ENCODE measurements at places on chromosomes 6 and 20.

DNA sequence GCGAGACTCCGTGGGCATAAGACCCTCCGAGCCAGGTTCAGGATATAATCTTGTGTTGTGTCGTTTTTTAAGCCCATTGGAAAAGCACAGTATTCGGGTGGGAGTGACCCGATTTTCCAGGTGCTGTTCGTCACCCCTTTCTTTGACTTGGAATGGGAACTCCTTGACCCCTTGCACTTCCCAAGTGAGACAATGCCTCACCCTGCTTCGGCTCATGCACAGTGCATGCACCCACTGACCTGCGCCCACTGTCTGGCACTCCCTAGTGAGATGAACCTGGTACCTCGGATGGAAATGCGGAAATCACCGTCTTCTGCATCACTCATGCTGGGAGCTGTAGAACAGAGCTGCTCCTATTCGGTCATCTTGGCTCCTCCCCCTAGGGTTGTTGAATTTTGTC lies 307.7 kb upstream of the DEFB115 start:
- DNase-seq, result no peak

- DNase-seq, result peak; percentile 78
Measured at GRCh38 chr20:25865715-25866656, 169.3 kb upstream of the ZNF337 start.

DNA sequence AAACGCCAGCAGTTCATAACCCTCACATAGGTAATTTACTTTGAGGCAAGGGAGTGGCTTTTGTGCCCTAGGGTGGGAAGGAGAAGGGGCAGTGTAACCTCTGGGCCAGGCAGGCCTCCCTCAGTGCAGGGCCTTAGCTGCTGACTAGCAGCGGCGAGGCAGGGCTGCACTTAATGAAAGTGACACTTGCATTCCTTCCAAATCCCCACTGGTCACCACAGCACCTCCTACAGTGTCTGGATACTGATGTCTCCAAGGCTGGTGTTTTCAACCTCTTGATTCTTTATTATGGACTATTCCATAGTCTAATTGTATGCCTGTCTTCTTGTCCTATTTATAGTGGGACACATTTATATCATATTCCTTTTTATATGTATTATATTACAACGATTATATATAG lies 152.7 kb downstream of the LY86 start:
- DNase-seq, result no peak

DNA sequence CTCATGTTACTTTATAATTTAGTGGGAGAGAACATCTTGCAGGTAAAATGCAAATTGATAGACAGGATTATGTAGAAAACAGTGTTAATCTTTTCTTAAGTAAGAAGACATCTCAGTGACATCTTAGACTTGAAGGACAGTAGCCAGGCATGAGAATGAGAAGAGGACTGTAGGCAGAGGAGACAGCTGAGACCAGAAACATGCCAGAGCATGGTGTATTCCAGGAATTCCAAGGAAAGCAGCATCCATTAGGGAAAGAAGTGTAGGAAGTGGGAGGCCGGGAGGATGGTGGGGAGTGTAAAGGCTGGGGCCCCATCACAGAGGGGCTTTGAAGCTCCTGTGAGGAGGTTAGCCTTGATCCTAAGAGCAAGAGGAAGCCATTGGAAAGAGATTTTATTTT lies 225.6 kb downstream of the ARID1B start:
- DNase-seq, result no peak

GRCh38 chr20:23612396-23612795 lies 6.7 kb upstream of the CST9 start:
- no peak for DNase-seq

DNA sequence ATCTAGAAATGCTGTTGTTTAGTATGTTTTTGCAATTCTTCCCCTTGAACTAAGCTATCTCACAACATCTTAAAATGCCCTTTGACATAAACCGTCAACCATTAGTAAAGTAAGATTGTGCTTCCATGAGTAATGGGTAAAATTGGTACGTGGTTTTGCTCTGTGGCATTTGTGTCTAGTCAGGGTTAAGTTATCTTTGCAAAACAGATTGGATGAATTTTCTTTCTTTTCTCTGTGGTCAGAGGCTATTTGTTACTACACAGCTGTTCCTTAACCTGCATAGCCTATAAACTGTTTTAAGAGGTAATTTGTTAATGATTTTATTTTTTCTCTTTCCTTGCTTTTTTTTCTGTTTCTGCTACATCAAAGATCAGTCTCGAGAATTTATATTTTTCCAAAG lies 75.4 kb downstream of the RPP40 start:
- no peak for DNase-seq

- no peak for DNase-seq
Measured at GRCh38 chr6:1348675-1349074, 36.8 kb downstream of the FOXQ1 start.

DNA sequence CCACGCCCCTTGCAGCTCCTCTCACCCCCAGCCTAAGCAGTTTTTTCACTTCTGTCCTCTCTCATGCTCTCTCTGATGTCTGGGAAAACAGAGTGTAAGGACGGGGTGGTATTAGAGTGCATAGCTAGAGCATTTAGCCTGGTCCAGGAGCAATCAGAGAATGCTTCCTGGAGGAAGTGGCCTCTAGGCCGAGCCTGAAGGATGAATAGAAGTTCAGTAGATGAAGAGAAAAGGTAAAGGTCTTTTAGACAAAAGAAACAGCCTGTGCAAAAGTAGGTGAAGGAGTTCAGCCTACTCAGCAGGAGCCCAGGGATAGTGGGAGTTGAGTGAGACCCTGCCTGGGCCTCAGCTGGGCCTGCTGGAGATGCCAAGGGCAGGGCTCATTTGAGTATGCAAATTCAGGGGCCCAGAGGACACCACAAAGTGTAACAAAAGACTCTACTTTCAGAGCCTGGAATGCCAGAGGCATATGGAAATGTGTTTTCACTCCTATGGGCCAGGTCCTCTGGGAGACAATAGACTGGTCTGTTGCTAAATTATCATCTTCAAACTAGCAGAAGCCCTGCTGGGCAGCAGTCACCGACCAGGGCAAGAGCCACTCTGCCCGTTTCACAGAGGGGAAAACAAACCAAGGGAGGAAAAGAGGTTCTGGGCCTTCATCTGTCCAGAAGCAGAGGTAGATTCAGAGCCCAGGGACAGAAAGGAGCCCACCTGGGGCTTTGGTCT lies 19.7 kb upstream of the TM9SF4 start:
- no peak for DNase-seq

DNA sequence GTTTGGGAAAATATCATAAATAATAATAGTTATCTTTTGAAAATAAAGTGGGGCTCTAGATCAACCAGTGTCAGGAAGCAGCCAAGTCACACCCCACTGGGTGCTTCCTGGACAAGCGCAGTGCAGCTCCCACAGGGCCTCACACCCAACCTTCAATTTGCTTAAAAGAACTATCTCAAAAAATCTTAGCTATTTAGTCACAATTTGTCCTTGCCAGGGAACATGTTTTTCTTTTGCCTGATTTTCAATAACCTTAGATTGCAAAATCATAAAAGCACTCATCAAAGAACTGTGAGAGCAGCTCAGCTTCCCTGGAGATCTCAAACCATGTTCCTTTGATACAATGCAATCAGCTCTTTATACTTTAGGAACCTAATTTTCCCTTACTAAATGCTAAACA lies 1.6 kb upstream of the NCOA7 start:
- no peak for DNase-seq

- DNase-seq, result no peak
Measured at GRCh38 chr6:113068570-113068969, 721.4 kb downstream of the RFPL4B start.

DNA sequence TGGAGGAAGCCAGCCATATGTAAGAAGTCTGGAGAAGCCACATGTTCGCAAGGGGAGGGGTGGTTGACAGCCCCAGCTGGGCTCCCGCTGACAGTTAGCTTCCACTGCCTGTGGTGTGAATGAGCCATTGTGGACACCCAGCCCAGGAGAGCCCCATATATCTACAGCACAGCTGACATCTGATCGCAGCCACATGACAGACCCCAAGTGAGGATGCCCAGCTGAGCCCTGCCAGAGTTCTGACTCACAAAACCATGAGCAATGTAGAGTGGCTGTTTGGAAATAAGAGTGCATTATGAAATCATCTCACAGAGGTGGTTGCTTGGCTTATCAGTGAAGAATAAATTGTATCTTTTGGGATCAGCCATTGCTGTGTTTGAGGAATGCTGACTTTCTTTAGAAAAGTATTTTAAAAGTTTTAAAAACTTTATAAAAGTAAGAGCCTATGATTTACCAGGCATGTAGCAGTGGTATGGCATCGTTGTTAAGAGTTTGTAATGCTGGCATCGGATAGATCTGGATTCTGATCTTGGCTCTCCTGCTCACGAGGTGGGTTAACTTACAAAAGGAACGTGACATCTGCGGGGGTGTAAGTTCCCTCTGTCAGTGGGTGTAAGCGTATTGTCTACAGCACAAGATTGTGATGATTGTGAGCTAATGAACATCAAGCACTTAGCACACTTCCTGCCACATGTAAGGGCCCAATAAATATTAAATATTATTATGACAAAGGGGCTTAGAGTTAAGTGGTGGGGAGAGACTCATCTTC lies 24.1 kb downstream of the CFAP61 start:
- no peak for DNase-seq

DNA sequence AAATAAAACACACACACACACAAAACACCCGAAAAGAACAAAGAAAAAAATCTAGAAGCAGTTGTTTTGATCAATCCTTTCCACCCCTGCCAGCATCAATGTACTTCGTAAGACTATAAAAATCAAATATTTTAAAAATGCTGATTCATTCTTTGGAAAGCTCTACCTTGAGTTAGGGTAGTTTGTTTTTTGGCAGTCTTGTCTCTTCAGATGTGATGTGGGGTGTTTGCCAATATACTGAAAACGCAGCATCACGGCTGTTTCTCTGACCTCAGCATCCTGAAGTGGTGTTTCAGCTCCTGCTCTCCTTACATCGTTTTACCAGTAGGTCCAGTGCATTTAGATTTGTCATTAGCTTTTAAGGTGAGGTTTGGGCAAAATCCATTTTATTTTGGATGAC lies 526.0 kb downstream of the UTRN start:
- no peak for DNase-seq

- no peak for DNase-seq
Measured at GRCh38 chr20:6074784-6075183, 20.9 kb upstream of the LRRN4 start.

DNA sequence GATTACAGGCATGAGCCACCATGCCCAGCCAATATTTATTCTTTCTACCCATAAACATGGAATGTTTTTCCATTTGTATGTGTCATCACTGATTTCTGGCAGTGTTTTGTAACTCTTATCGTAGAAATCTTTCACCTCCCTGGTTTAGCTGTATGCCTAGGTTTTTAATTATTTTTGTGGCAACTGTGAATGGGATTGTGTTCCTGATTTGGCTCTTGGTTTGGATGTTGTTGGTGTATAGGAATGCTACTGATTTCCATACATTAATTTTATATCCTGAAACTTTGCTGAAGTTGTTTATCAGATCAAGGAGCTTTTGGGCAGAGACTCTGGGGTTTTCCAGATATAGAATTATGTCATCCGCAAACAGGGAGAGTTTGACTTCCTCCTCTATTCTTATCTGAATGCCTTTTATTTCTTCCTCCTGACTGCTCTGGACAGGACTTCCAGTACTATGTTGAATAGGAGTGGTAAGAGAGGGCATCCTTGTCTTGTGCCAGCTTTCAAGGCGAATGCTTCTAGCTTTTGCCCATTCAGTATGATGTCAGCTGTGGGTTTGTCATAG lies 198.6 kb downstream of the ZDHHC14 start:
- DNase-seq, result no peak

GRCh38 chr6:6712449-6713403 lies 124.2 kb downstream of the LY86 start:
- DNase-seq, result peak; percentile 36

Measured in activated CD8-positive, alpha-beta T cell treated with anti-CD3 and anti-CD28 coated beads, Interleukin-2, amount 10 ng/mL, durations not matched to agents 7 days and 5 days (primary cell).